ENCODE measurements at places on chromosomes 4 and X. TPM values are rescaled to one million over a fixed set of nuclear protein-coding genes. Genes with fewer than 3 reads are reported as not detected.

Gene PPEF2
- total RNA-seq, result not detected

Gene APEX2
- total RNA-seq, result 29.9 TPM

Gene SGMS2
- total RNA-seq, result 19.3 TPM

Gene SCML2
- total RNA-seq, result 7.2 TPM

Gene PPARGC1A
- total RNA-seq, result 0.10 TPM

Gene PDGFRA
- total RNA-seq, result 0.47 TPM

Gene PITX2
- 1.0 TPM for total RNA-seq

Gene ZNF157
- not detected for total RNA-seq

Gene ZNF732
- total RNA-seq, result not detected

Gene SSX2B
- not detected for total RNA-seq

Gene PLXNB3
- 3.3 TPM for total RNA-seq

Gene NUDT10
- total RNA-seq, result 0.82 TPM

Gene PASD1
- total RNA-seq, result not detected

Gene FMR1
- 22.6 TPM for total RNA-seq

Gene HERC5
- 3.9 TPM for total RNA-seq

Gene CXorf49
- total RNA-seq, result not detected

Gene RPA4
- total RNA-seq, result 0.28 TPM

Gene TBX22
- total RNA-seq, result not detected

Gene CCDC120
- 3.0 TPM for total RNA-seq

Gene ENPP6
- total RNA-seq, result not detected

Gene DSPP
- not detected for total RNA-seq

Gene LGI2
- total RNA-seq, result 0.08 TPM

Gene TMSB15C
- 0.19 TPM for total RNA-seq

Gene CT83
- total RNA-seq, result not detected

Gene MEPE
- not detected for total RNA-seq

Gene USP53
- total RNA-seq, result 6.6 TPM

Gene ADH7
- total RNA-seq, result not detected

Gene TCEAL6
- total RNA-seq, result not detected

Gene CDS1
- 0.66 TPM for total RNA-seq

Gene XPNPEP2
- not detected for total RNA-seq

Gene GYPB
- not detected for total RNA-seq

Gene MCUB
- 18.1 TPM for total RNA-seq

Gene DCAF4L1
- 0.19 TPM for total RNA-seq

Gene NWD2
- not detected for total RNA-seq

Gene RNF150
- 0.20 TPM for total RNA-seq

Gene CXXC4
- not detected for total RNA-seq

Gene MTNR1A
- 1.2 TPM for total RNA-seq

Gene ASMT
- 0.44 TPM for total RNA-seq

Gene SPANXB1
- total RNA-seq, result 2.5 TPM

Gene SLITRK2
- not detected for total RNA-seq

Gene AADAT
- total RNA-seq, result 9.3 TPM

Gene C4orf50
- not detected for total RNA-seq

Gene TKTL2
- not detected for total RNA-seq

Gene ANKRD50
- 4.9 TPM for total RNA-seq

Gene GLUD2
- 2.4 TPM for total RNA-seq

Gene MID1
- 33.0 TPM for total RNA-seq

Gene EREG
- total RNA-seq, result 18.5 TPM

Gene MED28
- total RNA-seq, result 19.9 TPM

Gene MYL5
- total RNA-seq, result 11.6 TPM
